ENCODE measurements at places on chromosomes 1 and 21.
A peak's percentile ranks its signal among the peaks of the same experiment; 100 is the strongest.

DNA sequence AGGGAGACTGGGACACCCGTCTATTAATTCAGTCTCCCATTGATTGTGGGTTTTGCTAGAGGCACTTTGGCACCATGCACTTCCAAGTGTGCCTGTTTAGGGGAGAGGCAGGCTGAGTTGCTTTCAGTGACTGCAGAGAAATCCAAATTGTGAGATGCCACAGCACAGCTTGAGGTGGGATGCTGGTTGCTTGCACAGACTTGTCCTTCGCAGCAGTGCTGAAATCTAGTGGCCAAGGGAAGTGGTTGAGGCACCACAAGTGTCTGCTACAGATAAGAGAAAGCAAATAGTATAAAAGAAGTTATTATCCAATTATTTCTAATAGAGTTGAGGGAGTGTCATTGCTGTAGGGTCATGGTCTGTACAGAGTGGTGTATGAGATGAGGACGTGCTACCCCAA, 40.0 kb upstream of the APP start:
- no peak for DNase-seq

DNA sequence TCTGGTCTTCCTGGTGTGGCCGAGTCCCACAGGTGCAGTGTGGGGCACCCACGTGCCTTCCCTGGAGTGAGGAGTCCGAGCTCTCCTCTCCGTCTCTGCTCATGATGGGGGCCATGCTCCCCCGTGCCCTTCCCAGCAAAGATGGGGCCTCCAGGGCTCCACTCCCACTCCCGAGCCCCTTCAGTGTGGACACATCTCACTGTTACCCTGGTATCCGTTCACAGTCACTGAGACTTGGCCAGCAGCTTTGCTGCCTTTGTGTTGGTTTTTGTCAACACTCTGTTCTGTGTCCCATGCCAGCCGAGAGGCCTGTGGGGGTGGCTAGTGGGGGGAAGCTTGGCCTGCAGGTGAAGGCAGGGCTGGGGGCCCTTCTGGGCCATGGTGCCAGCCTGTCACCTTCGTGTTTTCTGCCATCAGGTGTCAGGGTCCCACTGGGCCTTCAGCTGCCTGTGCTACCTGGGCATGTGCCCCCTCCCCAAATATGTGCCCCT, 46.9 kb upstream of the POFUT2 start:
- DNase-seq: no peak

DNA sequence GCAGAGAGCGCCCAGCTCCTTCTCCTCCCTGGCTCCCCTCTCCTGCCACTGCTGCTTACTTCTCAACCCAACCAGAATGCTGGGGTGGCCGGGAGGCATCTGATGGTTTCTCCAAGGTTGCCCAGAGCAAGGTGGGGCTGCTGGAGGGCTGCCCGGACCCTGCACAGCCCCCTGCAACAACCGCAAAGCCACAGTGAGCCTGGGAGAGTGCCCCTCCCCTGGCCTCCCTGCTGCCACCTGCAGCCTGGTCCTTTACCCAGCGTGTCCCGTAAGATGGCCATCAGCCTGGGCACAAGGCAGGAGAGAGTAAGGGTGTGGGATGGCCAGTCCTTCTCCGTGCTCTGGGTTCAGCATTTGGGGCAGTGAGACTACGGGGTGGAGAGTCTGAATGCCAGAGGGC, 17.0 kb downstream of the MX2 start:
- no peak for DNase-seq

- DNase-seq: no peak
Measured at GRCh38 chr1:119962296-119962968, 66.1 kb upstream of the ADAM30 start.

DNA sequence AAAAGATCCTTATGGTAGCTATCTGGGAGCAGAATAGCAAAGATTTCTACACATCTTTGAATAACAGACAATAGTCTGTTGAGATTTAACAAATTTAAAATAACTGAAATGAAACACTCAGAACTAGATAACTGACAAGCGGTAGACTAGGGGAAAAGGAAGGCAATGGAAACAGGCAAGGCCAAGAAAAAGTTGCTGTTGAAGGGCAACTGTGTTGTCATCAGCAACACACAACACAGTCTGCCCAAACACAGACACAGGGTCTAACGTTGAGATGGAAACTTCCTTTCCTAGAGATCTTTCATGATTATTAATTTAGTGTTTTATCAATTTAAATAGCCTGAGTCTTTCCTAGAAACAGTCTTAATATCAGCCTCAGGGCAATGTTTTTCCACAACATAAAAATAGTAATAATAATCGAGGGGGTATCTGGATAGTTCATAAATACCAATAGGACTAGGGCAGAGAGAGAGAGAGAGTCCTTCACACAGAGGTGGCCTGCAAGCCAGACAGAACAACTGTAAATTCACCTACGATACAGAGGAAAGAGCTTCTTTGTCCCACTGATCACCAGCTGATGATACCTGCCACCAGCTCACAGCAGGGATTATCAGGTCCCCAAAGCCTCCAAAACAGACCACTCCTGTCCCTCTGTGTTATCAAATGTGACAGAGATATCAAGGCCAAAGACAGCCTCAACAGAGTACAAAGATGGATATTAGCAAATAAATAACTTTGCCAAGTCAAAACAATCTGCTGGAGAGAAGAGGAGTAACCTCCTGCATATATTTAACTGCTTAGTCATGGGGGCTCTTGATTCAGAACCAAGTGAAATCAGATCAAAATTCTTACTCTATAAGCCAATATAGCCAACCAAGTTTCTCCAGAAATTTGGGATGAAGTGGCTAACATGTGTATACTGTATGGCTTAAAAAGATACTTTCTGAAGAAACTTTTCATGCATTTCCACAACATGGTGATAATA, 245.3 kb downstream of the SLC45A1 start:
- no peak for DNase-seq

DNA sequence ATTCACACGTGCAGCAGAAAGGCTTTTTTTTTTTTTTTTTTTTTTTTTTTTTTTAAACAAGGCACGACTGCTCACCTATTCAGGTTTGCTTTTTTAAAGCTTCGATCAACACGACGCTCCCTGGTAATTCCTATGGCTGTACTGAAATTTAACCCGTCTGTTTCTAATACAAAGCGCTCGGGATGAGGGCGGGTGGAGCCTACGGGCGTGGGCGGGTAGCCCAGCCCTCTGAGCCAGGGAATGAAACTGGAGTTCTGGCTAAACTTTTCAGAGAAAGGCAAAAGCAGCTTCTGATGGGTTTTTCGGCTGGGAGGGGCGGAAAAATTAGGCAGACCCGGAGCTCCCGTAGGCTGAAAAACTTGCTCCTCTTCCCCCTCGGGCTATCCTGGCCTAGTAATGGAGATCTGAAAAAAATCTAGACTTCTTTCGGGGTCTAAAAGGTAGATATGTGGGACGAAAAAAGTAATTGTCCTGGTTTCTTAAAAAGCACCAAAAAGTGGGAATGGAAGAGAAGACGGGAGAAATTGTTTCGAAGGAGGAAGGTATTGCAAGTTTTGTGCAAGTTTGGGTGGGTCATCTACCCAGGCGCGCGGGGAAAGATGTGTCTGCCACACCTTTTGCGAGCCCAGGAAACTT, 7.4 kb downstream of the NR5A2 start:
- no peak for DNase-seq

- peak; percentile 32 for DNase-seq
Measured at GRCh38 chr1:200184196-200184595, 156.7 kb downstream of the NR5A2 start.

GRCh38 chr1:45952072-45952471, 148.7 kb downstream of the MAST2 start:
- DNase-seq: no peak

DNA sequence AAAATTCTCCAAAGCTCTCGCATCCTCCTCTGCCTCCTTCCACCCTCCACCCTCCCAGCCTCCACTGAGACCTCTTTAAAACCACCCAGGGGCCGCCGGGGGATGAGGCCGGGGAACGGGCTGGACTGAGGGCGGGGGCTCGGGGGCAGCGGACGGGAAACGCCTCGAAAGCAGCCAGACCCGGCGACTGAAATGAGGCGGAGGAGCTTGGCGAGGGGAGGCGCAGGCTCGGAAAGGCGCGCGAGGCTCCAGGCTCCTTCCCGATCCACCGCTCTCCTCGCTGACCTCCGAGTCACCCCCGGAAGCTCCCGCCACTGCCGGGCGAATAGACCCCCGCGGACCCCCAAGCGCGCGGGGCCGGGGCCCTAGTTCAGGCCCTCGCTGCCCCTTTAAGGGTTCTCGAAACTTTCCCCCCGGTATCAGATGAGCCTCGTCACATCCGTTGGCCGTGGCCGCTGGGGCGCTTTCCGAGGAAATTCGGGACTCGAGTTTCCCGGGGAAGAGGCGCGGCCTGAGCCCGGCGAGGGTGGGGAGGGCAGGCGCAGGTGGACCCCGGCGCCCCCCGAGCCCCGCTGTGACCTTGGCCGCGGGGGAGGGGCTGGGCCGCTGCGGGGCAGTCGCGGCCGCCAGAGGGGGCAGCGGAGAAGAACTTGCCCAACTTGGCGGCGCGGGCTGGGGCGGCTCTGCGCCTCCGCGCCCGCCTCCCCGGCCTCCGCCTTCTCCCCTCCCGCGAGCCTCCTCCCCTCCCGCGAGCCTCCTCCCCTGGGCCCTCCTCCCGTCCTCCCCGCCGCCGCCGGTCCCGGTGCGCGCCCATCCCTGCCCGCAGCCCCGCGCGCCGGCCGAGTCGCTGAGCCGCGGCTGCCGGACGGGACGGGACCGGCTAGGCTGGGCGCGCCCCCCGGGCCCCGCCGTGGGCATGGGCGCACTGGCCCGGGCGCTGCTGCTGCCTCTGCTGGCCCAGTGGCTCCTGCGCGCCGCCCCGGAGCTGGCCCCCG, at the start of gene BACE2:
Gene BACE2, plus strand, starts transcription at position 813 of the 995 bp plus-strand sequence. Its CDS starts 104 bp downstream, at position 917.
- peak; percentile 72 for DNase-seq

DNA sequence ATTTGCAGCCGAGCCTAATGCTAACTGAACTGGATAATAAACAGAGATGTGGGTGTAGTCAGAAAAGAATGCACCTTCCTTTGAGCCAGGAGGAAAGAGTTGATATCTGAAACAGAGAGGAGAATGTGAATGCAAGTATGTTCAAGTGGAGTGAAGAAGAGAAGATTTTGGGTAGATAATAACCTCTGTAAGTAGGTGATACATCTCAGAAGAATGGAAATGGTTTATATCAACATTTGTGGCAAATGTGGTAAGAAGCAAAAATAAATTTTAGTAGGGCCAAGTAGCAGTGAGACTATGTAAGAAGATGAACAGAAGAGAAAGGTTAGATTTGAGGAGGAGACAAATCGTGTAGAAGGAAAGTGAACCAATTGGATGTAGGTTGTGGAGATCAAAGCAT, 1.7 kb upstream of the DNTTIP2 start:
- no peak for DNase-seq

DNA sequence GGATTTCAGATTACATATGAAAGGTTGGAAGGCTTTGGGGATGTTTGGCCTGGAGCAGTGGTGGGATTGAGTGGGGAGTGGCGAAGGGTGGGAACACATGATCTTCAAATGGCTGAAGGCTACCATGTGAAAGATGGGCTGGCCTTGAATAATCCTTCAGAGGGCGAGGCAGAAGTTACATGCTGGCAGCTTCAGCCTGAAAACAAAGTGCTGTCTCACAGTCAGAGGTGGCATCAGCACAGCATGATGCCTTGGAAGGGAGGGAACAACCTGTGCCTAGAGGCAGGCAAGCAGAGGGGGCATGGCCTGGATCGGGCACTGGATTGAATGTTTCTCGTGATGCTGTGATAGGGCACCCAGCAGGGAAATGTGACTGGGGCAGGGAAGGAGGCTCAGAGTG, 130.8 kb downstream of the BEND5 start:
- no peak for DNase-seq

- no peak for DNase-seq
Measured at GRCh38 chr1:167797015-167797414, 75.2 kb downstream of the MPZL1 start.

- DNase-seq: no peak
Measured at GRCh38 chr1:244242446-244242845, 191.4 kb downstream of the ZBTB18 start.

DNA sequence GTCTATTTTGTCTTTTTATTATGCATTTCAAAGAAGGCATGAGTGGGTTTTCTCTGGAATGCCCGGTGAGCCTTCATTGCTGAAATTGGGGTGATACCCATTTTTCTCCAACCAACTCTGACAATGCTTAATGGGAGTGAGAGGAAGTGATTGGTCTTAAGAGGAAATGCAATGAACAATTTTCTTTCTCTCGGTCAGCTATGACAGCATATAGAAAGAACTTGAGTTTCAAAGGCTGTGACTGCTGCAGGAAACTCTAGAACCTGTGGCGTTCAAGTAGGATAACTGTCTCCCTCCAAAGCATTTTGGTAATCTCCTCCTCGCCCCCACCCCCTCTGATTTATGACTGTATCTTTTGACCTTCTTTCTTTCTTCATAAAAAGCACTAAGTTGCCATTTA, 155.9 kb downstream of the LYPLAL1 start:
- no peak for DNase-seq

GRCh38 chr1:167701510-167701909, 20.3 kb upstream of the MPZL1 start:
- DNase-seq: no peak
